ENCODE measurements at places on chromosomes 11 and 22. TPM values are rescaled to one million over a fixed set of nuclear protein-coding genes. Genes with fewer than 3 reads are reported as not detected.

The UNC93B1 gene
- total RNA-seq, result 107 TPM

The DHCR7 gene
- total RNA-seq, result 161 TPM

The HBG2 gene
- 13.2 TPM for total RNA-seq

The C11orf65 gene
- 0.58 TPM for total RNA-seq

The OR6T1 gene
- total RNA-seq, result not detected

Measured in mucosa of gallbladder (tissue), 1 donor.